ACHN (cell line): ENCODE measurements at places on chromosomes 1 and 21.

DNA sequence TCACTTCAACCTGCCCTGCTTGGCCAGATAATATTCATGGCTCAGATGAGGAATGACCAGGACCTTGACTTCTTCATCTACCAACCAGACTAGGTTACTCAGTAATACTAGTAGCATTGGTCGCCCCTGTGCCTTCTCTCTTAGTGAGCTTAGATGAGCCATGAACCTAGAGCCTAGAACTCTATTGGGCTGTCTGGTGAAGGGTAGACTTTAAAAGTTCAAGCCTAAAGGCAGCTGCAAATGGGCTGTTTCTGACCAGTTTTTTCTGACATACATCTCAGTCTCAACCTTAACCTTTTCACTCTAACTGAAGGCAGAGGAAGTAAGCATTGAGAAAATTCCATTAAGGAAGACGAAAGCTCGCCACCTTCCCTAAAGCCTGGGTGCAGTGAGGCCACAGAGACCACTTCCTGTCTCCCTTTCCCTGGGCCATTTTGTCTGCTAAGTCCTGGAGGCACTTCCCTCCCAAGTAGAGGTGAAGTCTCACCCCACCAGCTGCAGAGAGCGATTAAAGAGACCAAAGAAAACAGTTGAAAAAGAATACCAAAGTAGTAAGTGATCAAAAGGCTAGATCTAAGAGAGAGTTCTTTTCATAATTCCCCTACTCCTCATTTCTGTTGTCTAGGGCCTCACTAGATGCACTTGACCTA is 53.3 kb downstream of the MTR start:
- DNase-seq: no peak

DNA sequence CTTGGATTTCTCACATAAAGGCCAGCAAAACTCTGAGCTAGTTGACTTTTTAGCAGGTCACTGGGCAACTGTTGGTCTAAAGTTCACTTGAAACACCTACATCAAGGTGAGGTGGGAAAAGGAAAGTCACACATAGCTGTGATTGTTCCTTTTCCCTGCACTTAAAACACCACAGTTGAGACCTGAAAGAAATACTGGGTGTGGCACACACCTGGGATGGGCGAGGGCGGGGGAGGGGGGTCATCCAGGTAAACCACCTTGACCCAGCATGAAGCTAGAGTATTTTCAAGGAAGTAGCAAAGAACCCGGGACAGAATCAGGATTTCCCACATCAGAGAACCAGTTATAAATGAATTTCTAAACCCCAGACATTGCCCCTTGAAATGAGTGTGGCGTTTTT is 26.4 kb downstream of the ZNF697 start:
- DNase-seq: no peak

DNA sequence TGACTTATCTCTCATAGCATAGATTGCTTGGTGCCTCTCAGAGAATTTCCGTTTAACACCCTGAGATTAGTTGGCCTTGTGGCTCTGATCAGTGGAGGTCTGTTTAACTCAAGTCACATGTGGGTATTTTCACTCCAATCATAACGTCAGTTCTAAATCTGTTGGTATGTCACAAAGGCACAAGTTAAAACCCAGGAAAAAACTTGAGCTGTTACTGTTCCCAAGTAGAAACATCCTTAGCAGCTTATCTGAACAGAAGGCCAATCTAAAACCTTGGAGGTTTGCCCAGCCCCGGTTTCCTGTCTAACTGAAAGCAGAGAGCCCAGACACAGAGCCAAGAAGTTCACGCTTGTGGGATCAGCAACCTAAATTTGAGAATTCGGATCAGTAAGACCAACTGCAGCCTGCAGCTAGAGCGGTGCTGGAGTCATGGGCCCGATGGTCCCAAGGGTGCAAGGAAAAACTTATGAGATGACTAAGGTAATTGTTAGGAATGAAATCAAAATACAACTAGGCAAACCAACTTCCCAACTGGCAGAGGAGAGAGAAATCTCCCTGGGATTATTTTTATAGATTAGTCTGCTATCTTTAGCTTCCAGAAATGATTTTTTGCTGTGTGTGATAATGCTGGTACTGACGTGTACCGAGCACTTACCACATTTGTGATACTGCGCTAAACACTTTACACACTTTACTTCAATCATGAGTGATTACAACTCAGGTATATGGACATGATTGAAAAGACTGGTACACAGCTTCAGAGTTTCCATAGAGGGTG is 90.2 kb upstream of the C1orf21 start:
- no peak for DNase-seq

- DNase-seq: no peak
These were observed 34.1 kb downstream of the NIBAN1 start for GRCh38 chr1:184940226-184940625.

GRCh38 chr1:77038000-77038399 is 170.7 kb downstream of the ST6GALNAC5 start:
- DNase-seq: no peak

DNA sequence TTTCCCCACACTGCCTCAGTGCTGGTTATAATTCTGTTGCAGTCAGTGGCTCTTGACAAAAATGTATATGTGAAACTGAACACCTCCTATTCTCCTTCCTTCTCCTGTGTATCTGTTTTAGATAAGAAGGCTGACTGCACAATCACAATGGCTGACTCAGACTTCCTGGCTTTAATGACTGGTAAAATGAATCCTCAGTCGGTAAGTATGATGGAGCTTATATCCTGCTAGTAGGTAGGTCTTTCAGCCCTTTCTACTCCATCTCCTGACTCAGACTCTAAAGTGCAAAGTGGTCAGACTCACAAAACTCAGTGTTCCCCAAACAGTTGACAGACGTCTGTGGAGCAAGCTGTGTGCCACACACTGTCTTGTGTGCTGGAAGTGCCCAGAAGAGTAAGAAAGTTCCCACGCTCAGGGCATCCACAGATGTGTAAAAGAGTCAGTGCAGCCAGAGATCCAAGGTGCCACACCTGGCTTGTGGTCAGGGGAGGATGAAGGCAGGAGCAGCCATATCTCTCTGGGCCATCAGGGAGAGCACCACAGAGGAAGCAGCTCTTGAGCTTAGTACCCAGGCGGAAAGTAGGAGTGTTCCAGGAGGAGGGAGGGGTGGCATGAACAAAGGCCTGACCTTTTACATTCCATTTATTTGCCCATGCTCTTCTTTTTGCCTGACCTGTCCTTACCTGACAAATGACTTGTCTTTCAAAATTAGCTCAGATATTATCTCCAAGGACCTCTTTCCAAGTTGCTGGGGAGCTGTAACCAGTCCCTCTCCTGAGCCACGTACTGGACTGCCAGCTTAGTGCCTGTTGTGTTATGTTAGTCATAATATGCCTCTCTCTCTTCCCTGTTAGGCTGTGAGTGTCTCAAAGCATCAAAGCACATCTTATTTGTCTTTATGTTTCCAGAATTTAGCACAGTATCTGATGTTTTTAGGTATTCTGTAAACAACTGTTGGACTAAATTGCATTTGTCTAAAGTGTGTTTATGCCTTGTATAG is 14.0 kb upstream of the PODN start:
- DNase-seq: peak; percentile 6

GRCh38 chr1:3945916-3946840 is 46.1 kb upstream of the C1orf174 start:
- DNase-seq: no peak

DNA sequence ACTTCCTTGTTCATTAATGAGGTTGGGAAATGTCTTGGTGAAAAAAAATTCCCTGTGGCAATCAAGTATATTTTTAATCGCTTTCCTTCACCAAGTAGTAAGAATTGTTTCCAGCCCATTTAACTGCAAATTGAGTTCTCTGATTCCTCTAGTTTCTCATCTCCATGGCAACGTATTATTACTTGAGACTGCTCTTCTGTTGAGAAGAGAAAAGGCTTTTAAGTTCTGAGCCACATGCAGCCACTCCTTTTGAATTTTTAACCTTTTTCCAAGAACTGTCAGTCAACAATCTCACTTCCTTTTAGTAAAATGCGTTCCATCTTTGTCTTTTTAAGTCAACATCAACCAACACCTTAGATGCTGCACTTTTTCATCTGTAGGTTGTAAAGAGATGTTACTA is 75.7 kb upstream of the KIAA1614 start:
- no peak for DNase-seq

- DNase-seq: no peak
These were observed 43.2 kb downstream of the DNM3 start for GRCh38 chr1:171884475-171884874.

DNA sequence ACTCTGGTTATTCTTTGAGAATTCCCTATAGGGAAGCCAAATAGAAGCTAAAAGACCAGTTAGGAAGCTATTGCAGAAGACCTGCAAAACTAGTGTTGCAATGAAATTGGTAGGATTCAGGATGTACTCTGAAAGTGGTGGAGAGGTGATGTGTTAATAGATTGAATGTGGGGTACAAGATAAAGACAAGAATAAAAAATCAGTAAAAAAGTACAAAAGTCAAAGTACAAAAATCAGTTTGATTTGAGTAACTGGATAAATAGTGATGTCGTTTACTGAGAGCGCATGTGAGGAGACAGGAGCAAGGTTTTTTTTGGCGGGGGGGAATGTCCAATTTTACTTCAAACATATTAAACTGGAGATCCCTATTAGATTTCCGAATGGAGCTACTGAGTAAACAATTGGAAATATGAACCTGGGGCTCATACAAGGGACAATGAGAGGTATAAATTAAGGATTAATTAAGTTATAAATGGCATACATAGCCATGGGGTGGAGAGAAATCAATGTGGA is 2.5 kb upstream of the DCAF8 start:
- no peak for DNase-seq

- DNase-seq: peak; percentile 76
These were observed 2.2 kb downstream of the FBXO28 start for GRCh38 chr1:224116131-224116530.

GRCh38 chr1:160629286-160630210 is 17.3 kb downstream of the SLAMF1 start:
- DNase-seq: no peak

DNA sequence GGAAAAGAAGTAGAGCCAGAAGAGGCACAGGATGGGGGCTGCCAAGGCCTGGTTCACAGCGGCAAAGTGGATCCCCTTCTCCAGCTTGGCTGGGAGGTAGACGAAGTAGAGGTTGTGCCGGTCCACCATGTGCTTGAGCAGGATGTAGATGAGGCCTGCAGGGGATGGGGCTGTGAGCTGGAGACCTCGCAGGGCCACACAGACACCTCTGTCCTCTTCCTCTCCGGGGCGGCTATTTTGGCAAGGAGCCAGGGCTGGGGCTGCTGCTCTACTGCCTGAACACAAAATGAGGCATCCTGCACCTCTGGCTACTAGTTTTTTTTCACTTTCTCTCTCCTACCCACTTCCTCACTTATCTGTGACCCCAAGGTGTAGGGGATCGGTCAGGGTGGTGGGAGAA is 32.3 kb downstream of the TMEM63A start:
- DNase-seq: no peak

DNA sequence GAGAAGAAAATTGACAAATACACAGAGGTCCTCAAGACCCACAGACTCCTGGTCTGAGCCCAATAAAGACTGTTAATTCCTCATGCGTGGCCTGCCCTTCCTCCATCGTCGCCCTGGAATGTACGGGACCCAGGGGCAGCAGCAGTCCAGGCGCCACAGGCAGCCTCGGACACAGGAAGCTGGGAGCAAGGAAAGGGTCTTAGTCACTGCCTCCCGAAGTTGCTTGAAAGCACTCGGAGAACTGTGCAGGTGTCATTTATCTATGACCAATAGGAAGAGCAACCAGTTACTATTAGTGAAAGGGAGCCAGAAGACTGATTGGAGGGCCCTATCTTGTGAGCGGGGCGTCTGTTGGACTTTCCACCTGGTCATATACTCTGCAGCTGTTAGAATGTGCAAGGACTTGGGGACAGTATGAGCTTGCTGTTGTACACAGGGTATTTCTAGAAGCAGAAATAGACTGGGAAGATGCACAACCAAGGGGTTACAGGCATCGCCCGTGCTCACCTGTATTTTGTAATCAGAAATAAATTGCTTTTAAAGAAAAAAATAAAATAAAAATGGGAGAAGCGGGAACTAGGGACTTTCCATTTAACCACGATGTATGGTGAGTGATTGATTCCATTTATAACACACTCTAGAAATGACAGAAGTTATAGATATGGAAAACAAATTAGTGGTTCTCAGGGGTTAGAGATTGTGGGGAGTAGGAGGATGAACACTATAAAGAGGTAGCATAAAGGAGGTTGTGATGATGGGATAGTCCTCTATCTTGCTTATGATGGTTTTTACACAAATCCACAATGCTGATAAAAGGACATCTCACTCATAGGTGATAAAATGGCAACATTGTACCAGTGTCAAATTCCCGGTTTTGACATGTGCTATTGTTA is 244.7 kb downstream of the MRPL39 start:
- DNase-seq: no peak

- no peak for DNase-seq
These were observed 57.2 kb upstream of the LRRN2 start for GRCh38 chr1:204742676-204743251.

GRCh38 chr1:116763787-116764465 is 9.7 kb downstream of the CD2 start:
- DNase-seq: peak; percentile 47

DNA sequence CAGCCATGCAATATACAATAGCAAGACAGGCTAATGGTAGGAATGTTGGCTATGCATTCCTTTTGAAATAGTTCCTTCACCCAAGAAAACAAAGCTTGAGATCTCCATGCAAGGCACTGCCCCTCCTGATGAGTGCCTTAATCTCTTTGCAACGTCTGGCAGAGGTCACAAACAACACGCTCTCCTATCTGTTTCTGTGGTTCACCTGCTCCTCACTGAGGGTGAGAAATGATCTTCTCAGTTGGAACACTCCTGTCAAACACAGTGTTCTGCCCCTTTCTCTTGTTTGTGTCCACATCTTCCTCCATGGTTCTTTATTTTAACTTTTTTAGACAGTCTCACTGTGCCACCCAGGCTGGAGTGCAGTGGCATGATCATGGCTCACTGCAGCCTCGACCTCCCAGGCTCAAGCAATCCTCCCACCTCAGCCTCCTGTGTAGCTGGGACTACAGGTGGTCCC is 21.2 kb upstream of the XPR1 start:
- no peak for DNase-seq

DNA sequence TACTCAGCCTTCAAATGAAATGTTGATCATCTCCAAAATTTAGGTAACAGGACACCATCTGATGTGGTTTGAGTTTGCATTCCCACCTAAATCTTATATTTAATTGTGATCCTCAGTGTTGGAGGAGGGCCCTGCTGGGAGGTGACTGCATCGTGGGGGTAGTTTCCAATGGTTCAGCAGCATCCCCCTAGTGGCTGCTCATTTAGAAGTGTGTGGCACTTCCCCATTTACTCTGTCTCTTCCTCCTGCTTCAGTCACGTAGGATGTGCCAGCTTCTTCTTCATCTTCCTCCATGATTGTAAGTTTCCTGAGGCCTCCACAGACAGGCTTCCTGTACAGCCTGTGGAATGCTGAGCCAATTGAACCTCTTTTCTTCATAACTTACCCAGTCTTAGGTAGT is 731.2 kb downstream of the USP25 start:
- DNase-seq: no peak

GRCh38 chr1:214848101-214848500 is 234.4 kb upstream of the KCNK2 start:
- DNase-seq: no peak

DNA sequence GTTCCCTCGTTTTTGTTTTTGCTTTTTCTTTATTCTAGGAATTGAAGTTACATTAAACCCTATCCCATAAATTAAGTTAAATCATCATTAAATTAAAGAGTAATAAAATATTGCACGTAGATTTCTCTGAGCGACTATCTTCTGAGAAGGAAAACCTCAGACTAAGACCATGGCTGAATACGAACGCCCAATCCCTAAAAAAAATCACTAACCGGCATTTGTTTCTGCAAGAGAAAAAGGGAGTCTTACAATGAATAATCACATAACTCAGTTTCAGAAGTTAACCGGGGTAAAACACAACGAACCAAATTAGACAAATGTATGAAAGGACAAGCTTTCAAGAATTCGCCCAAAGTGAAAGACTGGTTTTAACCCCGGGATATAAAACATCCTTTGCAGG is 1.3 kb downstream of the PIK3R3 start:
- DNase-seq: peak; percentile 28
